ENCODE measurements at places on chromosomes 7 and 10. TPM values are rescaled to one million over a fixed set of nuclear protein-coding genes. Genes with fewer than 3 reads are reported as not detected.

Gene GPR26
- 0.11 TPM for total RNA-seq

Gene CADPS2
- 12.2 TPM for total RNA-seq

Gene ODAD2
- total RNA-seq, result 1.9 TPM

Gene CCDC172
- total RNA-seq, result not detected

Gene SLC16A9
- total RNA-seq, result 11.7 TPM

Gene AKR1C8
- not detected for total RNA-seq

Gene C10orf67
- total RNA-seq, result not detected
